ENCODE measurements at places on chromosomes 1 and 21.
A peak's percentile ranks its signal among the peaks of the same experiment; 100 is the strongest.

- no peak for DNase-seq
Observed at GRCh38 chr1:14149431-14149830, 449.1 kb upstream of the KAZN start.

DNA sequence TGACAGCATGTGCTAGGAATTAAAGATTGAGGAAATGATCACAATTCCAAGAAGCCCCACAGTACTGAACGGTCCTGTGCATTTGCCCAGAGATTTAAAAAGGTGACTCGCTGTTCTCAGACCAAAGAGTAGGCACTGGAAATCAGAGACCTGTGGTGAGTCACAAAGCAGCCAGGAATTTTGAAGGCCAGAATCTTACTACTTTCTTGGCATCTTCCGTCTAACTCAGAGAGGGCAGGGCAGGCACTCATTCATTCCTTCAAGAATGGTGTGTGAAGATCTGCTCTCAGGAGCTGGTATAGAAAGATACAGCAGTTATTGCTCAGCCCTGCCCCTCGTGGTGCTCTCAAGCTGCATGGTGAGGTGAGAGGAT lies 57.9 kb downstream of the BRINP2 start:
- DNase-seq: no peak

DNA sequence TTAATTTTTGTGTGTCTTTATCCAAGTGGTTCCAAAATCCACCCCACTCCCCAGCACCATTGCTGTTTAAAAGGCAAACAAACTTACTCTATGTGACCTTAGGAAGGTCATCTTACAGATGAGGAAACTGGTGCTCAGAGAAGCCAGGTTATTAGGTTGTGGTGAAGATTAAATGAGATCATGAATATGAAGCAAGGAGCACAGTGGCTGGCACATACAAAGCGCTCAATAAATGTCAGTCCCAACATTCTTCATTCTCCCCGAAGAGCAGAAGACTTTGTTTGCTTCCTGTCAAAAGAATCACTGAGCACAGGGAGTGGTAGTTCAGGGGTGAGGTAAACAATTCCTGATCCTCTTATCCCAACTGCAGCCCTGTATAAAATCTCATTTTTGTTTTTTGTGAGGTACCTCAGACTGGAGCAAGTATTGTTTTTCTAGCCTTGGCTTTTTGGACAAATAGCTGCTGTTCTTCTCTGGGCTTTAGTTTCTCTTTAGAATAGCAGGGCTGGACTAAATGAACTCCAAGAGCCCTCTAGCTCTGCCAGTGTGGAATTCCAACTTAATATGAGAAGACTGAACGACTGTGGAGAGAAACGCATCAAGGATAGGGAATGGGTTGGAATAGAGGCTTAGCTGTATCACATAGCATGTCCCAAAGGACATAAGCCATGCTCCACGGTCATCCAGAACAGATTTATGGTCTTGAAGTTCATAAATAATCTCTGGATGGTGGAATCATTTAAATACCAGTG lies 455.3 kb upstream of the USP24 start:
- DNase-seq: peak; percentile 49

- no peak for DNase-seq
Observed at GRCh38 chr1:47399138-47399845, 16.8 kb upstream of the FOXE3 start.

GRCh38 chr1:94778808-94779207 lies 41.3 kb upstream of the SLC44A3 start:
- DNase-seq: no peak

DNA sequence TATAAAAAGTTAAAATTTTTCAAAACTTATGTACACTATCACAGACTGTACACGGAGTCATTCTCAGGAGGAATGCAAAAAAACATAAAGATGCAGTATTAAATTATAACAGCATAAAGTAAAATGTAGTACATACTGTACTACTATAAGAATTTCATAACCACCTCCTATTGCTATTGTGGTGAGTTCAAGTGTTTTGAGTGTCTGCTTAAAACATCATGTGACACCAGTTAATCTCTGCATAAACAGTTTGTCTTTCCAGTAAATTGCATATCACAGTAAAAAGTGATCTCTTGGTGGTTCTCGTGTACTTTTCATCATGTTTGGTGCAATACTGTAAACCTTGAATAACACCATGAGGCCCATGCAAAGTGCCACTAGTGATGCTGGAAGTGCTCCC lies 45.2 kb downstream of the SDCCAG8 start:
- no peak for DNase-seq

GRCh38 chr1:61583703-61584102 lies 141.2 kb downstream of the TM2D1 start:
- DNase-seq: no peak

DNA sequence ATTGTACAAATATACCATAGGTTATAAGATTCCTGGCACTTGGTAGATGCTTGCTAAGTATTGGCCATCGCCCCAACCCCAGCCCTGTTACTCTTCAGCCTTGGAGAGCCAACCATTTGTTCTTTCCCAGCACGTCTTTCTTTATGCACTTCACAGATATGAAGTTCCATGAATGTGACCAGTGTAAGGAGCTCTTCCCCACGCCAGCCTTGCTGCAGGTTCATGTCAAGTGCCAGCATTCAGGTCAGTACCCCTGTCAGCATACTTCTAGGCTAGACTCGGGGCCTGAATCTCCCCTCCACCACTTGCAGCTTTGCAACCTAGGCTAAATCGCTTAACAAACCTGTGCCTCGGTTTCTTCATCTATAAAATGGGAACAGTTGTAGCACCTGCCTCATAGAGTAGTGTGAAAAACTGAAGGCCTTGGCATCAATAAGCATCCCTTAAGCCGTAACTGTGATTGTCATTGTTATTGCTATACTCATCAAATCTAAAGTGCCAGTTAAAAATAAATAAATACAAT lies 41.0 kb upstream of the EPHA8 start:
- DNase-seq: no peak

- DNase-seq: no peak
Observed at GRCh38 chr1:209733409-209734192, 22.3 kb upstream of the TRAF3IP3 start.

DNA sequence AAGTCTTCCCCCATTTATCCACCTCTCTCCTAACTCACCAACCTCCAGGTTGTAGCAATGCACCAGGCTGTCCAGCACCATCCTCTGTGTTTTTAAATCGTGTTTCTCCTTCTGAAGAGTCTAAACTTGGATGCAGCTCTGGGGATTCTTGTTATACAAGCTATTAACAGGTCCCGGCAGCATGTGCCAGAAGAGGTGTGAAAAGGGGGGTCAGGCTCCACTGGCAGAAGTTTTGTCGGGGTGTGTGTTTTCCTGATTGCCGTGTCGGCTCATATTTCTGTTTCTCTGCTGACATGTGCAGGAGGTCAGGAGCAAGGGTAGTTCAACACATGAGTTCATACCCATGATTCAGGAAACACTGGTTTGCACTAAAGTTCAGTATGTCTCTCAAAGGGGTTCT lies 658.6 kb upstream of the CAMK1G start:
- no peak for DNase-seq

DNA sequence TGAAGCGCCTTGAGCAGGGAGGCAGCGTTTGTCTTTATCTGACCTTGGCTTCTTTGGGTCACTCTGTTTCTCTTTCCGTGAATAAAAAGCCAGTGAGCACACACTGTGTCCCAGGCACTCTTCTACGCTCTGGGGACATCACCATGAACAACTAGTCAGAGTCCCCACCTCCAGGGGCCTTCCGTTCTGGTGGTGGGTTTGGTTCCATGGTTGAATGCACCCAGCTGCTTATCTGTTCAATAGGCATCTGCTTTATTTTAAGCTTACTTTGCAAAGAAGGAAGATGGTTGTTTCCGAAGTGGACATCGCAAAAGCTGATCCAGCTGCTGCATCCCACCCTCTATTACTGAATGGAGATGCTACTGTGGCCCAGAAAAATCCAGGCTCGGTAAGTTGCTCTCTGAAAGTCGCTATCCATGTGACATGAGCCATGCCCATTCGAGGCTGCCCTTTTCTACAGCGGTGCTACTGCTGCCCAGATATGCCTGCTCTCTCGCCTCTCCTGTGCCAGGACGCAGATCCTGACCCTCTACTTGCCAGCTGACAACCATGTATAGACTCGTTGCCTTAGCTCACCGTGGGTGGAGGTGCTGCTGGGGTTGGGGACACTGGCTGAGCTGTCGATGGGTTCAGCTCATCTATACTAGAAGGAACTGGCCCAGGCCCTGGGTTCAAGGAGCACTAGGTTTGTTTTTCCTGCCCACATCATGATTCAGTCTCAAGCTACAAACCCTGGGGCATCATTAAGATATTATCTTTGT lies 5.9 kb downstream of the MX1 start:
- no peak for DNase-seq

DNA sequence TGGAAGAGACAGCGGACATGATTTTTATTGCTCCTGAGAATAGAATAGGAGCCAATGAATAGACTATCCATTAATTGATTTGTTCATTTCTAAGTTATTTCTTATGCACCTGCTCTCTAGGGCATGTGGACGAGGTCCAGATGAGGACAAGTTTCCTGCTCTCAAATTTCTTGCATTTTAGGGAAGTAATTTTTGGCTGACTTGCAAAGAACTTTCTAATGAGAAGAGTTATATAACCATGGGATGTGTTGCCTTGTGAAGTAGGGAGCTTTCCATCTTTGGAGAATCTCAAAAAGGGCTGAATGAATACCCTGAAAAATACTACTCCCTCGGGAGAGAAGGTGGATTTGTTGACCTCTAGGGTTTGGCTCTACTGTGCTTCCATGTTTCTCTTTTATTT lies 243.0 kb downstream of the KIF26B start:
- DNase-seq: no peak

GRCh38 chr1:57277681-57278080 lies 146.2 kb downstream of the DAB1 start:
- no peak for DNase-seq

DNA sequence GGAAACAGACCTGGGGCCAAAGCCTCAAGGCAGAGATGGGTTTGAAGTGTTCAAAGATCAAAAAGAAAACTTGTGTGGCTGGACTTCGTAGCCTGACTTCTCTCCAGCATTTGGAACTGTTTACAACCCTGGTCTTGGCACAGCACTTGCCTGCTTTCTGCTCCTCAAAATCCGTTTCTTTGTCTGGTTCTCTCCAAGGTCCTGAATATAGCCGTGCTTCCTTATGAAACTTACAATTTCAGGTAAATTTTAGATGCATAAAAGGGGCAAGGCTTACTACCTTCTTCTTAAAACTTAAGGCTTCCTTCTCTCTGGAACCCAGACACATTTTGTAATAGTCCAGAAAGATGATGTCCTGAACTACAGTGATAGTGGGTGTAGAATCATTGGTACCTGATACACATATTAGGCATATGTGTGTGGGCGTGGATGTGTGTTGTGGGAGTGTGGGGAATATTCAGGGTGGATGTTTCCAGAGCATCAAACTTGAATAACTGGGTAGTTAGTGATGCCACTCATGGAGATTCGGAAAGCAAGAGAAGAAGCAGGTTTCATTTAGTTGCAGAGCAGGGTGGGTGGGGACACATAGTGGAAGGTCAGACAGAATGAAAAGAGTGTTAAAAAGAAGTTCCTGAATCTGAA lies 26.4 kb upstream of the FAM78B start:
- no peak for DNase-seq

DNA sequence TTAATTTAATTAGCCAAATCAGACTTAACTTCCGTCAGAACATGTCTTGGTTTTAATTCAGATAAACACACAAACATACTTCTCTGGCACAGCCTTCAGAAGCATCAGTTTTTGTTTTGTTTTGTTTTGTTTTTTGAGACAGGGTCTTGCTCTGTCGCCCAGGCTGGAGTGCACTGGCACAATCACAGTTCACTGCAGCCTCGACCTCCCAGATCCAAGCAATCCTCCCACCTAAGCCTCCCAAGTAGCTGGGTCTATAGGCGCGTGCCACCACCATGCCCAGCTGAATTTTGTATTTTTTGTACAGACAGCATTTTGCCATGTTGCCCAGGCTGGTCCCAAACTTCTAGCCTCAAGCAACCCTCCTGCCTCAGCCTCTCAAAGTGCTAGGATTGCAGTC lies 34.7 kb downstream of the MDM4 start:
- DNase-seq: no peak

GRCh38 chr1:23779826-23780371 lies 1.7 kb downstream of the PITHD1 start:
- DNase-seq: no peak
